ENCODE measurements at places on chromosomes 6 and 20.

DNA sequence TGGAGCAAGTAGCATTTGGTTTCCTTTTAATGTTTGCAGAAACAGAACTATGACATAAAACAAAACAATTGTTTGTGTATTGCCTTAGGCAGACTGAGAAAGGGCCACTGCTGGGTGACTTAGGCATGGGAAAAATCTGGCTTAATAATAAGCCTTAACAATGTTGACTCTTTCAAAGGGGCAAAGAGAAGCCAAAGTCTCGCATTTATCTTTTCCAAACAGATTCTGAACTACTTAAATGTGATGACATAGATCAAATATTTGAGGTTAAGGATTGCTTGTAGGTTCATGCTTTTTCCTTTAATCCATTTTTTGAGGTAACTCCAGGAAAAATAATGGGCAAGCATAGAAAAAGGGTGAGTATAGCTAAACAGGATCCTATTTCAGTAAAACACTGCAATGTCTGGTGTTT is 39.6 kb downstream of the ADAT2 start:
- no peak for DNase-seq

DNA sequence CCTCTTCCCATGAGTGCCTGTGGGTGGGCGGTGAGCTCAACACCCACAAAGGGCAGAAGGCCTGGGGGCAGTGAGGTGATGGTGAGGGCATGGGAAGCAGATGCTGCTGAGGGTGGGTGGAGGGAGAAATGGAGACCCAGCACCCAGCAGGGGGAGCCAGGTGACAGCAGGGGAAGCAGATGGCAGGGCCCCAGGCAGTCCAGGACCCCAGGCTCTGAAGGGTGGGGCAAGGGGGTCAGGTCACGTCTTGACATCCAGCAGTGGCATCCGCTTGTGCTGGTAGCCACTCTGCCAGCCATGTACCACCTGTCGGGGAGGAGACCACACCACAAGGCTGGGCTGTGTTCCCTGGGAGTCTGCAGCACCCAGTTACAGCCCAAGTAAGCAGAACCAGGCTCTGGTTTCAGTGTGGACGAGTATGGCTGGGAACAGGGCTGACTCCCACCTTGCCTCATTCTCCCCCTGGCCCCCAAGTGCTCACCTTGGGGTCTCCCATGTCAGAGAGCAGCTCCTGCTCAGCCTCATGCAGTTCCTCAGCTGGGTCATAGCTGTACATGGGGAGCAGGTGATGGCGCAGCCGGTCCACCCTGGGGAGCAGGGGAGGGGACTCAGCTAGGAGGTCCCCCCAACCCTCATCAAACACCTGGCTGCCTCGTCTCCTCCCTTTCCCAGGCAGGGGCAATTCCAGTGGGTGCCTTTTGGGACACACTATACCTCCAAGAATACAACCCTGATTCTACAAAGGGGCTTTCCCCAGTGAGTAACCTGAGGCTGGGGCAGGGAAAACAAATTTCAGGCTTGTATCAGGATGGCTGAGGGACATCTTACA is 2.0 kb downstream of the SMIM29 start:
- peak; percentile 52 for DNase-seq

- no peak for DNase-seq
Measured at GRCh38 chr6:100886076-100886475, 4.9 kb upstream of the ASCC3 start.

DNA sequence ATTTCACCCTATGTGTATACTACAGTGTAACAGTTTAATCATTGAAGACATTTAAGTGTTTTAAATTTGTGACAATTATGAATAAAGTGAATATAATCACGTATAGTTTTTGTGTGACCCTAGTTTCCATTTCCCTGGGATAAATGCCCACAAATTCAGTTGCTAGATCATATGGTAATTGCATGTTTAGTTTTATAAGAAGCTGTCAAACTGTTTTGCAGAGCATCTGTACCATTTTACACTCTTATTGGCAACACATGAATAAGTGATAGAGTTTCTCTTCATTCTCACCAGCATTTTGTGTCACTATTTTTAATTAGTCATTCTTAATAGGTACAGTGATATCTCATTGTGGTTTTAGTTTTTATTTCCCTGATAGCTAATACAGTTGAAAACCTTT is 7.3 kb downstream of the VTA1 start:
- DNase-seq = no peak

DNA sequence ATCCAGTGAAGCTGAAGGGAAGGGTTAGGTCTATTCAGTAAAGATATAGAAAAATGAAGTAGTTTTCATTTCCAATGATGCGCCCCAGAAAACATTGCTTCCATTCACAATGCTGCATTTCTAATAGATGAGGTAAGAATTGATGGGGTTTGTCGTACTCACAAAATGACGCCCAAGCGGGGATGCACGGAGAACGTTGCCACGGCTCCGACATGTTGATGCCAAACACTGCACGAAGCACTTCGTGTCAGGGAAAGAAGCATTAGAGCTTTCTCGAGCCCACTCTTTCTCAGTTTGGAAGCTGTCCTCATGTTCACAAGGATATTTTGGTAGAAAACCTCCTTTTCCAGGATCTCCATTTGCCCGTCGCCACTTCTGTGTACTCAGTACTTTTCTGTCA is 21.6 kb upstream of the MAFB start:
- DNase-seq = no peak

DNA sequence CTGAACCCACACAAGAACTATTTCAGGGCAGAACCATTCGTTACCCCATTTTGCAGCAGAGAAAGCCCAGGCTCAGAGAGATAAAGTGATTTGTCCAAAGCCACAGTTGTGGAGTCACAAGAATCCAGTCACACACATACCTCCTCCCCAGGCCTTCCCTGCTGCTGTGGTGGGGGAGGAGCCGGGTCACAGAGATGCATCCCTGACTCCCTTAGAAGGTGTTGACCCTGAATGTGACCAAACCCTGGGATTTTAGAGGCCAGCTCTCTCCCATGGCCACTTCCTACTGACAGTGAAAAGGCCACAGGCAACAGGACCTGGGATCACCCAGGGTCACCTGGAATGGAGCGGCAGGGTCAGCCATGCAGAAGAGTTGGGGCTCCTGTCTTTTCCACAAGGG is 48.6 kb downstream of the CHMP4B start:
- DNase-seq = no peak

DNA sequence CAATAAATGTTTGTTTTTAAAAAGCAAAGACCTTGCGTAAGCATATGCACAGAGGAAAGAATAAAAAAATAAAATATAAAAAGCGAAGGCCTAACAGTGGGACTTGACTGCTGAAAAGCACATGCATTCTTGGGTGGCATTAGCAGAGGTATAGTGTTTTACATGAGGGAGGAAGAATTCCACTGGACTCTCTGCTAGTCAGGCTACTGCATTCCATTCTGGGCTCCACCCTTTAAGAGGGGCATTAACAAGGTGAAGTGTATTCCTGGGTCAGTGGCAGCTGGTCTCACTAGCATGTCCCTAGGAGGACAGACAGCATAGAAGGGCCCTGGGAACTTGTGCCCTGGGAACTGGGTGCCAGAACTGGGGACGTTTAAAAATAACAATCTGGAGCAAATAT is 134.1 kb downstream of the SOBP start:
- DNase-seq = no peak

- no peak for DNase-seq
Measured at GRCh38 chr6:118656847-118657451, 5.6 kb upstream of the CEP85L start.

- peak; percentile 88 for DNase-seq
Measured at GRCh38 chr6:108737594-108738546, 110.4 kb upstream of the ARMC2 start.

DNA sequence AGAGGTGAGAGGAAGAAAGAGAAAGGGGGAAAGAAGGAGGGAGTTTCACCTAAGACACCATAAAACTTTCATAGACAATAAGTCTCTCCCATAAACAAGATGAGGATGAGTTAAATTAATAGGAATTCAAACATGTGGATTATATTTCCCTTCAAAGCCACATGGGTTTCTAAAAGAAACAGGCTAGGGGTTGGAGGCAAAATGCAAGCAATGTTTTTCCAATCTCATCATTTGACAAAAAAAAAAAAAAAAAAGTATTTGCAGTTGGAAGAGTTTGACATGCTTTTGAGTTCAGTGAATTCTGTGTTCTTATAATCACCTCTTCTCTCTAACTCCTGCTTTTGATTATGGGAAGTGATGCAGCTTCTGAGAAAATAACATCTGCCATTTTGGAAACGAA is 286.5 kb upstream of the PRND start:
- DNase-seq = no peak

- DNase-seq = no peak
Measured at GRCh38 chr6:107243471-107243870, 128.2 kb upstream of the BEND3 start.

DNA sequence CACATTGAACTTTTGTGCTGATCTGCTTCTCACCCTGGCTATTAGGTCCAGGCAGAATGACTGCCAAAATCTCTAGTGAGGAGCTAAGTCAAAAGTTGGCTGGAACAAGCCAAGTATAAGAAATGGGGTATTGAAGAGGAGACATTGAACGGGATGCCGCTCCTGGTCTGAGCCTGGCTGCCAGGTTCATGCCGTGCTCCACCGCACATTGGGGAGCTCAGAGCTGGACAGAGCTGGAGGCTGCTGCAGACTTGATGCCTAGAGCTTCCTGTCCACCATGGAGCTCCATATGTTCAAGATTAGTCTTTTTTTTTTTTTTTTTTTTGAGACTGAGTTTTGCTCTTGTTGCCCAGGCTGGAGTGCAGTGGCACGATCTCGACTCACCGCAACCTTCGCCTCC is 4.1 kb upstream of the IFT52 start:
- no peak for DNase-seq
